ENCODE measurements at places on chromosomes 1 and 21. TPM values are rescaled to one million over a fixed set of nuclear protein-coding genes. Genes with fewer than 3 reads are reported as not detected.
A peak's percentile ranks its signal among the peaks of the same experiment; 100 is the strongest.

- no peak for DNase-seq
Observed at GRCh38 chr1:174938281-174939007, 61.3 kb upstream of the CACYBP start.

GRCh38 chr1:159212596-159212995, 7.9 kb downstream of the ACKR1 start:
- DNase-seq, result no peak

Gene C1orf116
- 59.5 TPM for total RNA-seq

Gene PAX7
- total RNA-seq, result not detected

DNA sequence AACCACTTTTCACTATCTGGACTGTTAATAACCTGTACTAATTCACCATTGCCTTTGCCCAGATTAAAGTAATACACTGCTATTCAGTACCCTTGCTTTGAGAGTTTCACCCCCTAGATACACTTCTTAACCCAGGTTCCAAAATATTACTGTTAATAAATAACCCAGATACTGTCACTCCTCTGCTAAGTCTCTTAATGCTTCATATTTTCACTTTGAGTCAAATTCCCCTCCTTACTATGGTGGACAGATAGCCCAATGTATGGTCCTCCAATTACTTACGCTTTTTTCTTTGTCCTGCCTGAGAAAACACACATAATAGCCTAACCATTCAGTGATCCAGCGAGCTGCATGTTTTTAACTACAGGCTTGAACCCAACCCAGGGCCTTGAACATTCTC, 152.5 kb downstream of the NEGR1 start:
- DNase-seq, result no peak

DNA sequence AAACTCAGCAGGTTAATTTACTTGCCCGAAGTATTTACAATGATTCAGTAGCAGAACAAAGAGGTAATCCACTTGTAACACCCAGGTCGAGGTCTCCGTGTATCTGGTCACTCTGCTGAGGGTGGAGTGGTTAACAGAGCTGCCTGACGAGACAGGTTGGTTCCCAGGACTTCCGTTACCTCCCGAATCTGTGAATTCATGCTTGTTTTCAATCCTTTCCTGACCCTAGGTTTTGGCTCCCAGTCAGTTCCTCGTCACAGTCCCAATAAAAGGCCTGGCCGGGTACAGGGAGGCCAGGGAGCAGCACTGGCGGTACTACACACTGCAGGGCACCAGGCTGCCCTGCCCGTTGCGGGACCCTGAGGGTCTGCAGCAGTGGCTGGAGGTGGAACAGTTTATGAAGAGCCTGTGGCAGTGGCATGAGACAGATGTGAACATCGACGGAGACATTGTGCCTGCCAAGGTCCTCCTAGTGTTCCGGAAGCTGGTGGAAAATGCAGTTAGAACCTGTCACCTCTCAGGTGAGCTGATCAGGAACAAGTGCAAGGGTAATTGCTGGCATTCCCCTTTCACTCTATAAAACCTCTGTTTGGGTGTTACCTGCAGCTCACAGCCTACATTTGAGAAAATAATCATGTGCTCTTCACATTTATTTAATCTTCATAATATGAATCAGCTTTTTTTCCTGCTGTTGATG, 12.8 kb downstream of the MAB21L3 start:
- DNase-seq, result no peak

DNA sequence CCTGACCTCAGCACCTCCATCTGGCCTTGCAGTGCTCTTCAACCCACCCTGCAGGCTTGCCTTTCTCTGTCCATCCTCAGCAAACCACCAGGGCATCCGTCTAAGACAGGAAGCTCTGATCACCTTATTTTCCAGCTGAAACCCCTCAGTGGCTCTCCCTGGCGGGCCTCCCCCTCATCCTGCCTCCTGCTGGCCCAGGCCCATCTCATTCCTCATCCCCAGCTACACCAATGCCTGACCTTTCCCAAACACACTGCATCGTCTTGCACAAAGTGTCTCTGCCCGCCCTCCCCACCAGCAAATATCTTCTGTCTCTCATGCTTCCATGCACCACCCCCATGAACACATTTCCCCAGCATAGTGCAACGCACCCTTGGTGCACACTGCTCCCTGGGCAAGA, 205.0 kb downstream of the TOMM20 start:
- no peak for DNase-seq

GRCh38 chr1:30008998-30009657, 714.3 kb downstream of the MATN1 start:
- DNase-seq, result no peak

DNA sequence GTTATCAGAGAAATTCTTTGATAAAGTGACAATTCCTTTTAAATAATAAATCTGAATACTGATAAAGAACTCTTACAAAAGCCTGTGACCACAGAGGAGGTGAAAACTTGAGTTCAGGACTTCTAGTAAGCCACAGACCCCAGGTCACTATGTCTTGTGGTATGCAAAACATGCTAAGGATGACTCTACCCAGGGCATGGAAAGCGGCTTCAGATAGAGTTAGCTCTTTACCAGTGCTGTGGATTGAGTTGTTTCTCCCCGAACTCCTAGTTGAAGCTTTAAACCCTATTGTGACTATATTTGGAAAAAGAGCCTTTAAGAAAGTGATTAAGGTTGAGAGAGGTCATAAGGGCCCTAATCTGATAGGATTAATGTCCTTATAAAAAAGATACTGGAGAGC, 42.3 kb downstream of the HLX start:
- DNase-seq, result no peak

DNA sequence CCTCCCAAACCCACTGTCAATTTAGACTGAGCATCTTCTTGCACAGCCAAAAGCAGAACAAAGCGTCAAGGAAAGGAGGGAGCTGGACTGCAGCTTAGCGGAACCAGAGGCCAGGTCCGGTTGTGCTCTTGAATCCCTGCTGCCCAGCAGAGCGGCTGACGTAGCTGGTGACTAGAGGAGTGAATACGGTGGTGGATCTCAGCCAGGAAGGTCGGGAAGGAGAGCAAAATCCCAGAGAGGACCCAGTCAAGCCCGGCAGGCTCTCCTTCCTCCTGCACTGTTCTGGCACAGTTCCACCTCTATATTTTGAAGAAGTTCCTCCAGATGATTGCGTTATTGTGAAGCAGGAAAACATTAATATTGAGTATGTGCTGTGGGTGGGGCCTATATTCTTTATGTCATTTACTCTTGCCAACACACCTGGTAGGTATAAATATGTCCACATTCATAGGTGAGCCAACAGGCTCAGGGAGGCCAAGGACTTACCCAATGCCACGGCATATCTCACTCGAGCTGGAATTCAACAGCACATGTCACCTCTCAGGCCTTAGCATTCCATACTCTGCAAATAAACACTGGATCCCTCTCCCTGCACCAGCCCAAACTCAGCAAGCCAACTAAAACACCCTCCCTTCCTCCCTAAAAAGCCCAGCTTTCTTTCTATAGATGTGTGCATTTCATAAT, 23.6 kb upstream of the ABCB10 start:
- peak; percentile 58 for DNase-seq

GRCh38 chr1:203028067-203028783, 1.9 kb downstream of the PPFIA4 start:
- DNase-seq, result peak; percentile 78

GRCh38 chr1:1550087-1550486, 9.7 kb upstream of the TMEM240 start:
- no peak for DNase-seq

DNA sequence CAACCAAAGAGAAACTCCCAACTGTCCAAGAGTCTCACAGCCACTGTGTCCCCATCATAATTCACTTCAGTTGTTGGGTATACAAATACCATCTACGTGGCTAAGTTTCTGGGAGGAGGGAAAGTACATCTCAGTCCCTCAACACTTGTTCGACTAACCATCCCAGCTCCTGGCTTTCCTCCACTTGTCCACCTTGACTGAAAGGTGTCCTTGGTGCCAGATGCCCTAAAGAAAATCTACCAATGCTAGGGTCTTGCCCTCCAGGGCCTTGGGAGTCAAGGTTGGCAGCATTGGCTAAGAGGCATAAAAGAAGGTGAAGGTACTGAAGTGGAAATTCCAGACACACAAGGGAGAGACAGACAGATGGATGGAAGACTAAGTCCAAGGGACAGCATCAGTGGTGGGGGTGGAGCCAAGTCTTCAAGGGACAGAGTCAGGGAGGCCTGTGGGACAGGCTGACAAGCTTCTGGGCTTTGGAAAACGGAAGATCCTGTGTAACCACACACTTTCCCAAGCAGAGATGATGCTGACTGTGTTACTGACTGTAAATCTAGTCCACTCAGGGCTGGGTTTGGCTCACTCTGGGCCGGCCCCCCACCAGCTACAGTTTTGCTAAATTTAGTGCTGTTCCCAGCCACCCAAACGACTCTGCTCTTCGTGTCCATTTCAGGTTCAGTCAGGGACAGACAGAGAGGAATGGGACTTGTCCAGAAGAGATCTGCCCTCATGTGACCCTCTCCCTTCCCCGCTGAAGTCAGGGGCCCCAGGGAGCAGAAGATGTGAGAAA, 60.1 kb downstream of the CD34 start:
- DNase-seq, result no peak

DNA sequence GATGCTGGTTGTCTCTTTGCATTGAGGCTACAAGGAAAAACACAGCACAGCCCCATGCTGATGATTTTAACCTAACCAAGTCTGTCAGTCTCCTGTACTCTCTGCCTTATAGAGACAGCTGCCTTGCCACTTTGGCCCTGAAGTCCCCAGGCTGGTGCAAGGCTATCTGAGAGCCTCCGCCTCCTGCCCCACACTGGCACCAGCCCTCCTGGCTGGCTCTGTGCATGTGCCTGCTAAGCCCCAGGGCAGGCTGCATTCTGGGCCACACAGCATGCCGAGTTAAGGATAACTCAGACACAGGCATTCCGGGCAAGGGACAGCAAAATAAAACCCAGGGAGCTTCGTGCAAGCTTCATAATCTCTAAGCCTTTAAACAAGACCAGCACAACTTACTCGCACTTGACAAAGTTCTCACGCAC, 910 bp downstream of the RUNX1 start:
- peak; percentile 27 for DNase-seq

Gene KLHDC7A
- total RNA-seq, result 4.9 TPM

GRCh38 chr1:235863699-235864093, 3.0 kb downstream of the LYST start:
- no peak for DNase-seq

- peak; percentile 60 for DNase-seq
Observed at GRCh38 chr1:37410815-37411214, 63.6 kb upstream of the ZC3H12A start.

DNA sequence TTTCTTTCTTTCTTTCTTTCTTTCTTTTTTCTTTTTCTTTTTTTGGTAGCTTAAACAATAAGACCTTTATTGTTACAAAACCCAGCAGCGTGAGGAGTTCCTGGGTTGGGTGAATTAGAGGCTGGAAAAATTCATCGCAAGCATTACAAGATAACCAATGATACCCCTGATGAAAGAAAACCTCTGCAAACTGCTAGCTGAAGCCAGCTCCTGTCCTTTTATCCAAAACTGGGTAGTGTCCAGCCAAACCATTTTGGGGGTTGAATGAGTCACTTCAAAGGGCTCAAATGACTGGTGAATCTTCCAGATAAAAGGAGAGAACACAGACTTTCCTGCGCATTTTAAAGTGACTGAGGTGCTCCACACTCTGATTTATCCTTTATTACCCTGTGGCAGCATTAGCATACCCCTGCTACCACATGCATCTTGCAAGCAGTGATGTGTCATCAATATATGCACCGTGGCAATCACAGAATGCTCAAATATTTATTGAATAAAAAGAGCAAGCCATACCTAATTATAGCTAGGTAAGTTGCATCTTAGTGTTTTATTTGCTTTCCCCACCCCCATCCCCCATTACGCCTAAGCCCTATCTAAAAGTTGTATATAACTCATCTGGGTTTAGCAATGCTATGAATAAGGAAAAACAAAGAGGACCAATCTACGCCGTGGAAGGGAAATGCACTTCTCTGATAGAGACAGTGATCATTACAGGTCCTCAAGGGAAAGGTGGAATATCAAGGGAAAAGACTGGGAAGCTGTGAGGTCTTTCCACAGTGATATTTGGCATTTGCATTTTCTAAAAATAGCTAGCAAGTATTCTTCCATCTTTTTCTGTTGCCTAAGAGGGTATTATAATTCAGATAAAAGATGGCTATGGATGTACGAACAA, 32.4 kb upstream of the CEP350 start:
- DNase-seq, result no peak

DNA sequence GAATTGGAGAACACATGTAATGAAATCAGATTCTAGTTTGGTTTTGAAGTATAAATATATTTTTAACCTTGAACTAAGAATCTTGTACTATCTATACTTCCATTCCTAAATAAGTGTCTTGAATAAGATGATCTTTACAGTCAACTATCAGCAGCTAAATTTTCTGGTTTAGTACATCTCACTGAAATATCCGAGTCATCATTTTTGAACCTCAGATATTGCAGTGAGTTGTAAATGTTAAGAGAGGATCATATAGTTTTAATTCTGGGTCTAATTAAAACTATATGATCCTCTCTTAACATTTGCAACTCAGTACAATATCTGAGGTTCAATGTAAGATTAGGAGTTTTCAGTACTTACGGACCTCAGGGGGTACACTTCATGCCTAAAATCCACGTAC, 768.8 kb upstream of the ADAMTS5 start:
- DNase-seq, result no peak

Gene CHIA
- 8.1 TPM for total RNA-seq

Gene WLS
- 56.2 TPM for total RNA-seq

- DNase-seq, result no peak
Observed at GRCh38 chr1:9281071-9281827, 11.4 kb upstream of the SPSB1 start.

DNA sequence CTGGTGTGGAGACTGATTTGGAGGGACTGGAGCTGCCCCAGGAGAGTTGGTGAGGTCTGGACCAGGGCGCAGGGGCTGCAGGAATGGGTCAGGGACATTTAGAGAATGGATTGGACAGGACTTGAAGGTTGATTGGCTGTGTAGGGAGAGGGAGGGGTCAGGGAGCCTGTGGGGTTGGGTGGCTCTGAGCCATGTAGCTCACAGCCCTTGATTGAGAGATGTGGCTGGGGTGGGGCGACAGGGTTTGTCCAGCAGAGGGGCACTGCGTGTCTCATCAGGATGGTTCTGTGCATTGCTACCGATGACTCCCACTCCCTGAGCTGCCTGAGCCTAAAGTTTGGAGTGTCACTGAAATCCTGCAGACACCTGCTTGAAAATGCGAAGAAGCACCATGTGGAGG, 12.1 kb downstream of the AZIN2 start:
- no peak for DNase-seq

Gene BACH1
- total RNA-seq, result 107 TPM

Gene EPB41
- 59.5 TPM for total RNA-seq

Measured in stomach (tissue), 19 donors.